Activated CD4-positive, alpha-beta T cell treated with anti-CD3 and anti-CD28 coated beads, Interleukin-2, amount 50 U/mL, for 16 hours (primary cell): ENCODE measurements at places on chromosomes 6 and 20.

GRCh38 chr20:62225026-62225425, 4.9 kb upstream of the HRH3 start:
- no peak for DNase-seq

- no peak for DNase-seq
Measured at GRCh38 chr20:38136421-38137245, 28.4 kb downstream of the TGM2 start.

DNA sequence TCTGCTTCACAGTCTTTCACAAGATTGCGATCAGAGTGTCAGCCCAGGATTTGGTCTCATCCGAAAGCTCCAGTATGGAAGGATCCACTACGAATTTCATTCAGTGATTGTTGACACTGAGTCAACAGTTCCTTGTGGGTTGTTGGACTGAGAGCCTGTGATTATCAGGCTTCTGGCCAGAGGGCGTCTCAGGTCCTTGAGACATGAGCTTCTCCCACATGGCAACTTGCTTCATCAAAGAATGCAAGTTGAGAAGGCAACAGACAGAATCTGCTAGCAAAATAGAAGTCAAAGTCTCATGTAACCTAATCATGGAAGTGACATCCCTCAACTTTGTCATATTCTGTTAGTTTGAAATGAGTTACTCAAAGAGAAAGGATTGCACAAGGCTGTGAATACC, 40.5 kb upstream of the PKHD1 start:
- no peak for DNase-seq

- no peak for DNase-seq
Measured at GRCh38 chr6:103983860-103984259, 875.9 kb downstream of the HACE1 start.

DNA sequence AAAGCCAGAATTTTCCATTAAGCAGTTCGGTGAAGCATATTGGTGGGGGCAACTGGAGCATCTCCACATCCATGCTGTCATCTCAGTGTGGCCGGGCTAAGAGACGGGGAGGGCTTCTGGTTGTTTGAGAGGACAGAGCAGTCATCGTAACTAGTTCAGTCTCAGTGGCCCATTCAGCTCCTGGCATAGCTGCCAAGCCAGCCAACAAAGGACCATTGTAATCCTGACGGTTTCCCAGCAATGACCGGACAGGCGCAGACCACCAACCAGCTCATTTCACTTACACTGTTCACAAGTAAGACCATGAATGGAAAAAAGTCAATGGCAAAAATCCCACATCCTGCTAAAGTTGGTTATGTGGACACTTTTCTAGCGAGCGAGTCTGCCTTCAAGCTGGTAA, 14.9 kb upstream of the HDDC2 start:
- no peak for DNase-seq

- DNase-seq = no peak
Measured at GRCh38 chr20:3794701-3795420, 1.2 kb upstream of the CDC25B start.

DNA sequence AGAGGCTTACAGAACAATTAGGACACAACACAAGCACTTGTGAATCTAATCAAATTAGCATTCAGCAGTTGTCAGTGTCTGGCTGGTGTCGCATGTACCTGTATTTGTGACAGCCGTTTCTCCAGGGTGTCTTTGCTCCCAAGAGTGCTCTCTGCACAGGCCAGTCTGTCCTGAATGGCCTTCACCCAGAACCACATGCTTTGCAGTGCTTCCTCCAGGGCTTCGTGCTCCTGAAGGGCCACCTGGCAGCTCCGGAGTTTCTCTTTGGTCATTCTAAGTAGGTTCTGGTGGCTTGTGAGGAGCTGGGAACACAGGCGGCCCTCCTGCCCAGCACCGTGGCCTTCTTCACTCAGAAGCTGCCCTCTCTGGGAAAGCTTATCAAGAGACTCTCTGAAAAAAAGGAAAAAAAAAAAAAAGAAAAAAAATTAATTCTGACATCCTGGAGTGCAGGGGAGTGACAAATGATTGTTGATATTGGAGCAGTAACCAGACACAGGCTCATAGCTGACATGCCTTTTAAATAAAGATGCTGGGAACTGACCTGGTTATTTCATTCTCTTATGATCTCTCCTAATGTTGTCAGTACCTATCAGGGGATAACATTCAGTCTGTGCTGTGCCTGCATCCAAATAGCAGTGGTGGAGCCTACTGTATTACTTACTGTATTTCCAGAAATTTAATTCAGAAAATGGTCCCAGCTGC, 245.8 kb downstream of the SYNE1 start:
- DNase-seq = no peak

- DNase-seq = no peak
Measured at GRCh38 chr6:149854532-149854931, 9.6 kb downstream of the LRP11 start.
